ENCODE measurements at places on chromosomes 7 and 10.
A peak's percentile ranks its signal among the peaks of the same experiment; 100 is the strongest.

GRCh38 chr7:123996327-123996625 is 36.6 kb downstream of the TMEM229A start:
- no peak for DNase-seq

DNA sequence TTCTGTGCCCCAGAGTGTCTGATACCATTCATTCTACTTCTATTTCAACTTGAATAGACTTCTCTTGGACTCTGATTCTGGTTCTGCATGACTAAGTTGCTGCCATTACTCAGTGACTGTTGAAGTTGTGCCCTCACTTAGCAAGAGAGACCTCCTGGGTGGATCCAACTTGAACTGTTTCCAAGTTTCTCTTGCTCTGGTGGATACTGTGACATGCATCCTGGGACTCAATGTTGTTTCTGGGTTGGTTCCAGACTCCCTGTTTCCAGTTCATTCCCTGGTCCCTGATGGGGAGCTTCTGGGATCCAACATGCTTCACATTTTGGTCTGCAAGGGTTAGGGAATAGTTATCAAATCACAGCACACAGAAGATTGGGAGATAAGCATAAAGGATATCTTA is 26.2 kb upstream of the PRPF18 start:
- peak; percentile 94 for DNase-seq

GRCh38 chr10:52757773-52758172 is 14.8 kb downstream of the MBL2 start:
- DNase-seq = no peak

DNA sequence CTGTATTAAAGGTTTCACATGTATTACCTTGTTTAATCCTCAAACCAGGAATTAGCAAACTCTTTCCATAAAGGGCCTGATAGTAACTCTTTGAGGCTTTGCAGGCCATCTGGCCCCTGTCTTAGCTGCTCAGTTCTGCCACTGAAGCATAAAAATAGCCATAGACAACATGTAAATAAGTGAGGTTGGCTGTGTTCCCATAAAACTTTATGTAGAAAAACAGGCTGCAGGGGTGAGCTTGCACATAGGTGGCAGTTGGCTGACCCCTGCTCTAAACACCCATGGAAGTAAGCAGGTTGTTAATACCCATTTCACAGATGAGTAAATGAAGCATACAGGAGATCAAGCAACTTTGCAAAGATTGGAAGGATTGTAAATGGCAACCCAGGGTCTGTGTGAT is 1279.2 kb upstream of the AUTS2 start:
- DNase-seq = no peak

GRCh38 chr7:158631574-158632195 is 44.1 kb upstream of the PTPRN2 start:
- no peak for DNase-seq

GRCh38 chr7:141950806-141951205 is 4.0 kb upstream of the CLEC5A start:
- DNase-seq = no peak

GRCh38 chr7:25805027-25805687 is 346.8 kb upstream of the NFE2L3 start:
- DNase-seq = no peak

GRCh38 chr10:12707461-12708185 is 293.9 kb downstream of the CCDC3 start:
- peak; percentile 76 for DNase-seq

GRCh38 chr7:41193738-41194282 is 509.1 kb downstream of the INHBA start:
- DNase-seq = no peak

- DNase-seq = no peak
Measured at GRCh38 chr7:139317939-139318505, 23.1 kb upstream of the FMC1 start.

GRCh38 chr7:12130609-12131008 is 80.5 kb upstream of the TMEM106B start:
- DNase-seq = peak; percentile 47

DNA sequence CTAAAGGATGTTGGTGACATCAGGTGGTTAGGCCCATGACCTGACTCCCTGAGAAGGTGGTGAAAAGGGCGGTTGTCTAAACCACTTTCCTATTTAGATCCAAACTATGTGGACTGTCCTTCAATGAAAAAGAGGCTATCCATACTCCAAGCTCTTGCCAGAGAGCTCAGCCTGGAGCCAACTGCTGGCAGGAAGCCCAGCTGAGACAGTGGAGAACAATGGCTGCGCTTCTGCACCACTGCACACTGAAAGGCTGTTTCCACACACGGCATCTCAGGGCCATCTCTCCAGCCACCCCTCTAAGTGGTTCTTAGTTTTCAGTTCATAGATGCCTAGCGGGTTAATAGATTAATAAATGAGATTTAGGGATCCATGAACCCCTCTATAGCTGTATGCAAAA is 488.8 kb upstream of the ZMIZ1 start:
- no peak for DNase-seq

GRCh38 chr7:158278745-158279320 is 308.8 kb downstream of the PTPRN2 start:
- DNase-seq = no peak

GRCh38 chr10:24334279-24334939 is 125.5 kb downstream of the KIAA1217 start:
- no peak for DNase-seq

DNA sequence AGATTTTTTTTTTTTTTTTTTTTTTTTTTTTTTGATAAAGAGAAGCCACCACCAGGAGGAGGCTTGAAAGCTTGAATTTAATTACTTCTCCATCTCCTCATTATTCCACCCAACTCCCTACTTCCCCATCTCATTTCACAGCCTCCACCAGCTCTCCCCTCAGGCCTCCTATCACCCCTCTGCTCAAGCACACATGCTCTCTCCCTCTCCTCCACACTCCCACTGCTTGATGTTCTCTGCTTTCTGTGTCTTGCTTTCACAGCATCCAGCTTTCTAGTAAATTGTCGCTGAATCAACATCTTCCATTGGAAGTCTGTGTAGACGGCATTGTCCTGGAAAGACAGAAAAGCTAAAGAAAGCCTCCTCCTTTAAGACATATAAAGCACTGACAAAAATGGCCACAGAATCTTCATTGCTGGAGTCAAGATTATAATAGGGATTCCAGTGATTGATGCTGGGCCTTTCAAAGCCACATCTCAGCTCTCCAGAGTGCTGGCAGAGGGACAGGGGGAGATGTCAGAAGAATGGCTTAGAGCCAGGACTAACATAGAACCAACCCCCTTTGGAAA is 58.3 kb downstream of the DOCK4 start:
- no peak for DNase-seq
